Stimulated activated CD8-positive, alpha-beta memory T cell treated with anti-CD3 and anti-CD28 coated beads, Interleukin-12 subunit alpha, Interleukin-12 subunit beta, amount 100 ng/mL, for 1 hour (primary cell): ENCODE measurements at places on chromosomes 5 and 9.

- DNase-seq = no peak
Measured at GRCh38 chr9:13991395-13991794, 322.5 kb downstream of the NFIB start.

DNA sequence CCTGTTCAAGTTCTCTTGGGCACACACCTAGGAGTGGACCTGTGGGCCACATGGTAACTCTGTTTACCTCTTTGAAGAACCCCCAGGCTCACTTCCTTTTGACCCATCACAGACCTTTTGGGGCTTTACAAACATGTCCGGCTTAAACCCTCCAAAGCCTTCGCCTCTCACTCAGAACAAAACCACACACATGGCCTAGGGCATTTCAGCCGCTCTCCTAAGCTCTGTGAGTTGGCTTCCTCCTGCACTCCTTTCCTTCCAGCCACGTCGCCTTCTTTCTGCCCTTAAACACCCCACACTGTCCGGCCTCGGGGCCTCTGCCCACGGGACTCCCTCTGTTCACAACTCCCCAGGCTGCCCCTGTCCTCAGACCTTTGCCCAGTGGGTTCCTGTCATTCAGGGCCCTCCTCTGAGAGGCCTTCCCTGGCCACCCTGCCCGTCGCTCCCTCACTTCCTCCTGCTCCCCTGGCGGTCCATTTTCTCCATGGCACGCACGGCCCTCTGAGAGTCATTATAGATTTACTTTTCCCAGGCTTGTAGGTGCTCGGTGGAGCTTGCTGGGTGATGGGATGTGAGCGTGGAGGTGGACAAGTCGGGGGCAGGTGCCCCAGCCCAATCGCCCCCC is 1.9 kb downstream of the DOK3 start:
- no peak for DNase-seq

DNA sequence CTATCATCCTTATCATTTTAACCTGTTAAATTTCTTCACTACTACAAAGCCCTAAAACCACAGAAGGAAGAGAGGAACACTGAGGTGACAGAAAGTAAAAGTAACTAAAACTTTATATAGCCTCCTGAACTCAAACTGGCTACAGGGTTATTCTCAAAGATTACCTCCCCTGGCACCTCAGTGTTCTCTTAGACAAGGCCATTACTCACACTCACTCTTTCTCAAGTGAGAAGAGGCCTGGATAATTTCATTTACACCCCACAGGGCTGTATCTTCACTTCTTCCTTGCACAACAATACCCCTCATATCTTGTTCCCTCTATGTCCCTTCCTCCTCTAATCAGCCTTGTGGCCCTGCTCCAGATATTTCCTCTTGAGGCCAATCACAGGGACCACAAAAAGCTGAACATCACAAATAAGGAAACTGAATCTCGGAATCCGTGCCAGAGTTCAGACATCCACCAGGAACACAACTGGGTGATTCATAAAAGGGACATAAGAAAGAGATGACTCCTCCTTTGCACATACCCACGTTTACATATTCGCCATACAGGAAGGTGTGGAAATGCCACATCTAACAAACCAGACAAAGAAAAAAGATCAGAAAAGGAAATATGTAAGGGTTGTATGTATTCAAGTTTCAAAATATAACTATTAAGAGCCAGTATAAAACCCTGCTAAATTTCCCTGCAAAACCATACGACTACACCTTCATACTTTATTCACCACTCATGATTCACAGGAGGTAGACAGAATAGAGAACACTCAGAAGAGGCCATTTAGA is 1.7 kb upstream of the KLHL3 start:
- DNase-seq = no peak

GRCh38 chr5:54704333-54704732 is 186.8 kb downstream of the SNX18 start:
- no peak for DNase-seq

DNA sequence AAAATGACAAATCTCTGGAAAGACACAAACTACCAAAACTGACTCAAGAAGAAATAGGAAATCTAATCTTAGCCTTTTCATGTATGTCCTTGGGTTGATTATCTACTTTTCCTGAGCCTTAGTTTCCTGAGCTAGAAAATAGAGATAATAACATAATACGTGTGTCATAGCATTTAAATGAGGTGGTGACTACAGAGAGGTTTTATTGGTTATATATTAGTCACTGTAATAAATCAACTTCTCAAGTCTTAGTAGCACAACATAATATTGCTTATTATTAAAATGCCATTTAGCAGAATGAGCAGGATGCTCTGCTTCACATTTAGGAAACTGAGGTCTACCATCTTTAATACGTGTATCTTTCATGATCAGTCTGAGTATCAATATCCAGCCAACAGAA is 7.1 kb upstream of the PJA2 start:
- DNase-seq = no peak

- peak; percentile 51 for DNase-seq
Measured at GRCh38 chr5:126676195-126676624, 75.5 kb downstream of the PHAX start.

DNA sequence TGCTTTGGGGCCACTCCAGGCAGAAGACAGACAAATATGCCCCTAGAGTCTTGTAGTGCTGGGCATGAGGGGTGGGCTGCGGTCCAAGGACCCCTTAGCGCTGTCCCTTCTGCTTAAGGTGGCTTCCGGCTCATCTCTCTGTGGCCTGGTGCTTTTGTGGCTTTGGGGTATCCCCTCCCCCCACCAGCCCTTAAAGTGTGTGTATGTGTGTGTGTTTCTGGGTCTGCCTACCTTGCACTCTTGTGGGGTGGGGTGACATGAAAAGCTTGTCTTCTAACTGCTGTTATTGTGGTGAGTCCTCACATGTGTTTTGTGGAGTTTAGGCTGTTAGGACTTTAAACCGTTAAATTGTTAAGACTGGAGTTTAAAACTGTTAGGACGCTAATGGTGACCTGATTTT is 23.6 kb downstream of the MARCHF6 start:
- no peak for DNase-seq

- no peak for DNase-seq
Measured at GRCh38 chr5:103340717-103341388, 82.3 kb downstream of the MACIR start.

DNA sequence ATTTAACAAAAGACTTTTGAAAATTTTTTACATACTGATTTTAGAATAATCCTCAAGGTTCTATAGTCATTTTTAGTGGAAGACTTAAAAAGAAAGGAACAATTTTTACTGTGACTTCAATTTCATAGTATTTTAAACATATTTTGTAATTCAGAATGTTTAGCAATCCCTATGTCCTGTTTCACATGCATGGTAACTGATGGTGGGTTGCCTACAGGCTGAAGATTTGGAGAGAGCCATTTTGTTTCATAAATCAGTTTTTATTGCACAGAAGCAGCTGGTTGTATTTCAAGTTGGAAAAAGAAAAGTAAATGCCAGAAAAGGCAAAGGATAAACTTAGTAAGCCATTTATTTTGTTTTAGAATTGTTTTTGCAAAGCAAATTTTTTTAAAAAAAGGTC is 24.0 kb downstream of the STARD4 start:
- DNase-seq = no peak

- no peak for DNase-seq
Measured at GRCh38 chr9:127589955-127590370, 22.1 kb upstream of the STXBP1 start.

- DNase-seq = no peak
Measured at GRCh38 chr5:13987843-13988464, 43.5 kb upstream of the DNAH5 start.

DNA sequence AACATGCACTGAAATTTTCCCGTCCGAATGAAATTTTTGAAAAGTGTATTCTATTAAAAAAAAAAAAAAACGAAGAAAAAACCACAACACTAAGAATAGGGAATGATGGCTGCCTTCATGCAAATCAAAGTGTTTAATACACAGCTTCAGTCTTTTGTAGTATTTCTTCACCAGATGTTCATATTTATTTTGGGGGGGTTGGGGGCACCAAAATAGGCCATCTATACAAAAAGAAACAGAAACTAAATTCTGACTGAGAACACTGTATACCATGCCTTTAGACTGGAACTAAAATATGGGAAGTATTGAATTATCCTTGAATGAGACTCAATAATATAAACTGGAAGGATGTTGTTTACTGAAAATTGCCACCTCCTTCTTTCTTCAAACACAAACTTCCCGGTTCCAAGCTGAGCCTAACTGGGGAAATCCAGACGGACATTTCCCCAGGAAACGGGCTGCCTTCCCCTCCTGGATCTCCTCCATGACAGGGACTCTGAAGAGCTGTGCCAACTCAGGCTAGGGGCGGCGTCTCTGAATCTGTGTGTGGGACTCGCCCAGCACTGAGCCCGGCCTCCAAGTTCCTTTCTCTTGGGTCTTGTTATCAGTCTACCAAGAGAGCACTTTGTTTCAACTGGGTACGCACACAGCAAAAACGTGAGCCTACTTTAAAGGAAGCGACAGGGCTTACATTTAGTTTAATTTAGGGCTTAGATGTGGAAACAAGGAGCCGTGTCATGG is 511.3 kb upstream of the ADAMTS16 start:
- no peak for DNase-seq

DNA sequence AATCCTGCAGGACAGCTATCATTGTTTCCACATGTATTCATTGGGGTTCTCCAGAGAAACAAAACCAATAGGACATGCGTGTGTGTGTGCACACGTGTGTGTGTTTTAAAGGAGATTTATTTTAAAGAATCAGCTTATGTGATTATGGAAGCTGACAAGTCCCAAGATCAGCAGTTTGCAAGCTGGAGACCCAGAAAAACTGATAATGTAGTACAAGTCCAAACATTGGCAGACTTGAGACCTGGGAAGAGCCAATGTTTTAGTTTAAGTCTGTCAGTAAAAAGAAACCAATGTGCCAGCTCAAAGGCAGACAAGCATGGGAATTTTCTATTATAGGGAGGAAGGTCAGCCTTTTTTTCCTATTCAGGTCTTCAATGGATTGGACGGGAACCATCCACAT is 35.3 kb downstream of the ADRB2 start:
- DNase-seq = no peak

- DNase-seq = no peak
Measured at GRCh38 chr5:126228934-126229333, 194.3 kb upstream of the GRAMD2B start.

- no peak for DNase-seq
Measured at GRCh38 chr5:61569353-61569752, 237.3 kb downstream of the ZSWIM6 start.

DNA sequence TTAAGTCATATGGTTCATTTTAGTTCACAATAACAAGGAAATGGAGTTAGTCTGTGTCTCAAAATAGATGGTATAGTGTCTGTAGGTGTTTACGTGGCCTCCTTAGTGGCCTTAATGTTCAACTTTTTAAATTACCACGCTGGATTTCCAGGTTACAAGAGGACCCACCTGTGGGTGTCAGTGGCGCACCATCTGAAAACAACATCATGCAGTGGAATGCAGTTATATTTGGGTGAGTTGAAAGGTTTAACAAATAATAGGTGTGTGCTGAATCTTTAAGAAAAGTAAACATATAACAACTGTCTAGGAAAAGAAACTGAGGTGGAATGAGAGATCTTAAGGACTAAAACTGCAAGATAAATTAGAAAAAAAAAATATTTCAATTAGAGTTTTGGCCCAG is 2.9 kb downstream of the UBE2B start:
- no peak for DNase-seq

DNA sequence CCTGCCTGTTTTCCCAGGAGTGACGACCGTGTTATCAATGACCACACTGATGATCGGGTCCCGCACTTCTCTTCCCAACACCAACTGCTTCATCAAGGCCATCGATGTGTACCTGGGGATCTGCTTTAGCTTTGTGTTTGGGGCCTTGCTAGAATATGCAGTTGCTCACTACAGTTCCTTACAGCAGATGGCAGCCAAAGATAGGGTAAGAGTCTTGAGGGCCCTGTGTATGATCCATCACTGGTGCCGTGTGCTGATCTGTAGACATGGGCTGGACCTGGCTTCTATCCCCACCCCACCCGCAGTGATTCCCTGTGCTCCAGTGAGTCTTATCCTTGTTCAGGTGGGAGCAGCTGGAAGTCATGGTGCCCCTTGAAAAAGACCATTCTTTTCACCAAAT is 26.0 kb downstream of the GABRP start:
- DNase-seq = no peak

DNA sequence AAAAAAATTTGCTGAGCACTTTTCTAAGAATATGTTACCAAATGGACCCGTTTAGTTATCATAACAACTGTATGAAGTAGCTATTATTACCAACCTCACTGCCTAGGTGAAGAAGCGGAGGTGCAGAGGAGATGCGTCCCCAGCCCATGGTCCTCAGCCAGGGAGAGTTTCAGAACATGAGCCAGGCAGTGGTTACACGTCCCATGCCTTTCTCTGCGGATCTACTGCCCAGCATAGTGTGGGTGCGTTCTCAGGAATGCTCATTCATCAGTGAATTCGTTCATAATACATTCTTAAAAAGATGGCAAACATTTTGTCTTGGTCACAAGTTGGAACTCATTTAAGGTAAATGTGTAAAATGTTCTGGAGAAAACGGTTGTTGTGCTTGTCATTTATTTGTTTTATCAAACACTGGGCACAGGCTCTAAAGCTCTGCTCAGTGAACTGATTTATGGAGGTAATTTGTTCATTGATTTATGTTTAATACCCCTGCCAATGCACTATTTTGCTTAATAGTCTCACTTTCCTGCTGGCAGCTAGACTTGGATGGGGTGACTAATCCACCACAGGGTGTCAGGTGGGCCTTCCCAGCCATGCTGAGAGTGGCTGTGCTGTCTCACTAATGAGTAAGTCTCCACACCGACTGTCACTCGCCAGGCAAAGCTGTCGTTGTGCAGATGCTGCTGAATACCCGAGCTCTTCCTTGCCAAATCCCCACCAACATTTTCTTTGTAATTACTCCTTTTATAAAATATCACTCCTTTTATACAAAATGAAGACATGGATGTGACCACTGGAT is 248.8 kb downstream of the TENT4A start:
- no peak for DNase-seq

GRCh38 chr9:136776947-136777346 is 12.6 kb upstream of the LCN15 start:
- DNase-seq = no peak

DNA sequence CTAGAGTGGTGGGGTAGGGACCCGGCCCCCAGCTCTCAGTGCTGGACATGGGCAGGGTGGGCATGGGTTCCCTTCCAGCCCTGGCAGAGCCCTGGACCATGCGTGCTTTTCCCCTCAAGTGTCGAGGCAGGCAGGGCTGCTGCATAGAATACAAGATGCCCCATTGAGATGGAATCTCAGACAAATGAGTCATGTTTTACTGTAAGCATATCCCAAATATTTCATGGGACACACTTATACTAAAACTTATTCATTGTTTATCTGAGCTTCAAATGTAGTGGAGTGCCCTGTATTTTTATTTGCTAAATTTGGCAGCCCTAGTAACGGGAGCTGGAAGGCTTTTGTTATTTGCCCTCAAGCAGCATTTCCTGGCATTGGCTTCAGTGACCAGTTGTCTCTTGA is 3.2 kb upstream of the RNU6ATAC start:
- no peak for DNase-seq

DNA sequence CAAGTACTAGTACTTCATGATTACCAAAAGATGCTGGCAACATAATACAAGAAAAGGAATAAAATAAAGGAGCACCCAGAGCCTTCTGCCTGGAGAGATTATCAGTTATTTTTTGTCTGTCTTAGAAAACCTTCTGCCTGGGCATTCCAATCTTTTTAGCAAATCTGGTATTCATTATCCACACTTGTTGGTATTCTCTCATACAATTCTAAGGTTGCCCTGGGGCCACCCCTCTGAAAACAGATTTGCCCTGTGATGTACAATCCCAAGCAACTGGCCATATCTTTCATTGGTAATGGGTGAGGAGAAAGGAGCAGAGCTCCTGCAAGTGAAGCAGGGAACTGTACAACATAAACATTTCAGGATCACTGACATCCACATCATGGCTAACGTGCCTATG is 47.8 kb downstream of the WDR41 start:
- no peak for DNase-seq

- no peak for DNase-seq
Measured at GRCh38 chr9:13899924-13900323, 414.0 kb downstream of the NFIB start.
